ENCODE measurements at places on chromosomes 7 and 10.
A peak's percentile ranks its signal among the peaks of the same experiment; 100 is the strongest.

DNA sequence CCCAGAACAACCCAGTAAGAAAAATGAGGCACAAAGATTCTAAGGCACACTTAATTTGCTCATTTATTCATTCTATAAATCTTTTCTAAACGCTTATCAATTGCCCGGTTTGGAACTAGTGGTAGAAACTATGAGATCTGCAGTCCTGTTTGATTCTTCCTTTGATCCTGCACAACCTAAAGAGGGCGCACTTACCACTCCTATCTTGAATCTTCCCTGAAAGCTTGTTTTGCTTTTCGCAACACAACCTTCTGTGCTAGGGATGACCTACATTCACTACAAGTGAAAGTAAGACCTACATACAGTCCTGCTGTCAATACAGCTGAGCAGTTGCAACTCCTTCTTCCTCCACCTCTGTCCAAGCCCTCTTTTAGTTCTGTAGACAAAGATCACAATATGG, 12.6 kb upstream of the ARL4A start:
- peak; percentile 70 for DNase-seq

DNA sequence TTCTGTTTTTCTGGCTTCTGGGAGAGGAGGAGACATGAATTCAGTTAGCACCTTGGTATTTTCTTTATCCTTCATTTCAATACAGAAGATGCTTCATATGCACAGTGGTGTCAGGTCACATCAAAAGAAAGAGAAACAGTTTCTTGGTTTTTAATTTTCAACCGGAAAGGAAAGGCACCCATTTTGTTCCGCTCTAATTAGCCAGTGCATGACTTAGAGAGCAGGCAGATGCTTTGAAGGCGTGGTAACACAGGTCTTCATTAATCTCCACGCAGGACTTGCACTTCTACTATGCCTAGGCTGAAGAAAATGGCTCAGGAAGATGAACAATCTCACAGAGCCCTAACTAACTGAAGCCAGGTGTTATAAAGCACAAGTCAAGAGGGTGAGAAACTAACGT, 70.4 kb upstream of the ATRNL1 start:
- DNase-seq = no peak

DNA sequence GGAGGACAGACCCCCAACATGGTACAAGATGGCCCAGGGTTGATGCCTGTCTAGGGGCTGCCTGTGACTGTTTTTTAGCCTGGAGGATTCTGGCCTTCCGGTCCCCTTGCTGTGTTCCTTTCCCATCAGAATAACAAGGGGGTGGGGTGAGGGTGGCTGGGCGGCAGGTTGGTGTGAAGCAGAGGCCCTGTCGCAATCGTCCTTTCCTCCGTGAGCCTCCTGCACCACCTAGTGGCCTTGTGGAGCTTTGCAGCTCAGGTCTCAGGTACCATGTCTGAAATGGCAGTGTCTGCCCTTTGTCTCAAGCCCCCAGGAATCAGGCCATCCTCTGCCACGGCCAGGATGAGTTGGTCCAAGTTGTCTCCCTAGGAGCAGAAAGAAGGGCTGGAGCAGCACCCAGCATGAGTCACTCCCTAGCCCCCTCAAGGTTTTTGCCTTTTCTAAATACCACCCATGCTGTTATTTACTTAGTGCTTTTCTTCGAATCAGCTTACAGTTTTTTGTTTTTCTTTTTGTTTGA, 24.2 kb downstream of the TACR2 start:
- peak; percentile 88 for DNase-seq

GRCh38 chr7:107063245-107064120, 19.0 kb downstream of the PRKAR2B start:
- DNase-seq = no peak

GRCh38 chr7:85126383-85126782, 60.5 kb downstream of the SEMA3D start:
- DNase-seq = no peak

GRCh38 chr10:45581582-45582385, 90.8 kb downstream of the ZFAND4 start:
- peak; percentile 89 for DNase-seq

- DNase-seq = peak; percentile 62
These were observed 7.6 kb downstream of the ATP5F1C start for GRCh38 chr10:7795605-7796004.

GRCh38 chr10:70619271-70620019, 16.9 kb upstream of the PRF1 start:
- peak; percentile 62 for DNase-seq

DNA sequence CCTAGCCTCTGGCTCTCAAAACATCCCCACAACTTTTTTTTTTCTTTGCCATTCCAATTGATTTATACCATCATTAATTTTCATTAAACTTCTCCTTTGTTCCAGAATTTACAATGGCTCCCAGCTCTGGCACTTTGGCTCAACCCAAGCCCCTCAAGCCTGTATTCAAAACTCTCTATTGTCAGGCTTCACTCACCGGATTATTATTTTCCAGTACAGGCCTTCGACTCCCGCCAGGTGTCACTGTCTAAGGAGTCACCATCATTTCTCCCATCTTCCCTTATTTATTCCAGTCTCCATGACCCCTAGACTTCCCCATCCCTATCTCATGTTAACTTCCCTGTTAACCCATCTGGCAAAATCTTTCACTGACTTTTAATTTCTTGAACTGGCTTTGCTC, 67.8 kb downstream of the HIPK2 start:
- DNase-seq = no peak

DNA sequence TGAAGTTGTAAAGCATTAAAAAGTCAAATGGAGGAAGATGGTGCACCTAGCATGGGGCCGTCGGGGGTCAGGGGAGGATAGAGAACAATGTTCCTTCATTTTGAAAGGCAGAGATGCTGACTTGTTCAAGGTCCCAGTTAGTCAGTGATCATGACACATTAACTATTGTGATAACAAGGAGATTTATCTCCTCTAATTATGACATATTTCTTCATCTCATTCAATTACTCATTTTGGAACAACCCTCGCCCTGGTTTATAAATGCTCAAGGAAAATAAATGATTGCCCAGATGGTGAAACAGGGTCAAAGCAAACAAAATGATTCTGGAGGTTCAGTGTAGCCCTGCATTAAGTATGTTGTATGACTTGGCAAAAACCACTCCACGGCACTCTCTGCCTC, 106.2 kb downstream of the ITIH5 start:
- DNase-seq = no peak

DNA sequence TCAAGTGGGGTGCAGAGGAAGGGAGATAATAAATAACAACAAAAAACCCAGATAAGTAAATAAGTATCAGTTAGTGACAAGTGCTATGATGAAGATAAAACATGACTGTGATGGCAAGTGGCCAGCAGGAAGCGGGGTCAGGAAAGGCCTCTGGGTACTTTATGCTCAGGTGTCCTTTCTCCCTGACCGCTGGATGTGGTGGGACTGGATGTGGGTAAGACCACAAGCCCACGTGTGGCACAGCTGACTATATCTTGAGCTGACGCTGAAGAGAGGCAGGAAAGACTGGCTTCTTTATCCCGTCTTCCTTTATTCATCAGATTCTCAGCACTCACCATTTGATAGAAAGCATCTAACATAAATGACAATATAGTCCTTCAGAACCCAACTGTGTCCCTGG, 87.8 kb downstream of the CREB5 start:
- DNase-seq = no peak

DNA sequence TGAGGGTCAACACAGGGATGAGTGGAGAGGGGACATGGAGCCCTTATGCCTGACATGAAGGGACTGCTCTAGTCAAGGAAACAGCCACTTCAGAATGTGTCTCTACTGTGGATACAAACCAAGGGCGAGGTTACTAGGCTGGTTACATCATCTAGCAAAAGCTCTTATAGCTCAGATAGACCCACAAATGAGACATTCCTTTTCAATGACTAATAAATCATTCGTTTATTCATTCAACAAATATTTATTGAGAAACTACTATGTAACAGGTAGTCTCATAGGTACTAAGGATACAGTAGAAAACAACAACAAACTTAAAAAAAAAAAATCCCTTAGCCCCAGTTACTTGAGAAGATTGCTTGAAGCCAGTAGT, 219.5 kb downstream of the KIAA1217 start:
- no peak for DNase-seq

GRCh38 chr10:116183733-116184511, 89.1 kb downstream of the GFRA1 start:
- no peak for DNase-seq

DNA sequence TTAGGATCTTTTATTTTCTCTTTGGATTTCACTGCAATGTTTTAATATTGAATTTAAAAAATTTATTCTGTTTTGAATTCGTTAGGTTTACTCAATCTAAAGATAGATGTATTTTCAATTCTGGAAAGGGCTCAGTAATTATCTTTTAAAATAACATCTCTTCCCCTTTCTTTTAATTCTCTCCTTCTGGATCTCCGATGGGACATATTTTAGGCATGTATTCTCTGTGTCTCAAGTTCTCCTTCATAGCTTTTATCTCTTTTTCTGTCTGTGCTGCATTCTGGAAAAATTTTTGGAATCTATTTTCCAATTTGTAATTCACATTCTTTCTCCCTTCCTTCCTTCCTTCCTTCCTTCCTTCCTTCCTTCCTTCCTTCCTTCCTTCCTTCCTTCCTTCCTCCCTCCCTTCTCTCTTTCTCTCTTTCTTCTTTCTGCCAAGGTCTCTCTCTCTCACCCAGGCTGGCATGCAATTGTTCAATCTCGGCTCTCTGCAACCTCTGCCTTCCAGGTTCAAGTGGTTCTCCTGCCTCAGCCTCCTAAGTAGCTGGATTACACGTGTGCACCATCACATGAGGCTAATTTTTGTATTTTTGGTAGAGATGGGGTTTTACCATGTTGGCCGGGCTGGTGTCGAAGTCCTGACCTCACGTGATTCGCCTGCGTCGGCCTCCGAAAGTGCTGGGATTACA, 98.5 kb upstream of the CTTNBP2 start:
- DNase-seq = no peak

GRCh38 chr10:92572362-92573090, 1.4 kb downstream of the IDE start:
- peak; percentile 25 for DNase-seq
